ENCODE measurements at places on chromosomes 16 and 17.
A peak's percentile ranks its signal among the peaks of the same experiment; 100 is the strongest.

DNA sequence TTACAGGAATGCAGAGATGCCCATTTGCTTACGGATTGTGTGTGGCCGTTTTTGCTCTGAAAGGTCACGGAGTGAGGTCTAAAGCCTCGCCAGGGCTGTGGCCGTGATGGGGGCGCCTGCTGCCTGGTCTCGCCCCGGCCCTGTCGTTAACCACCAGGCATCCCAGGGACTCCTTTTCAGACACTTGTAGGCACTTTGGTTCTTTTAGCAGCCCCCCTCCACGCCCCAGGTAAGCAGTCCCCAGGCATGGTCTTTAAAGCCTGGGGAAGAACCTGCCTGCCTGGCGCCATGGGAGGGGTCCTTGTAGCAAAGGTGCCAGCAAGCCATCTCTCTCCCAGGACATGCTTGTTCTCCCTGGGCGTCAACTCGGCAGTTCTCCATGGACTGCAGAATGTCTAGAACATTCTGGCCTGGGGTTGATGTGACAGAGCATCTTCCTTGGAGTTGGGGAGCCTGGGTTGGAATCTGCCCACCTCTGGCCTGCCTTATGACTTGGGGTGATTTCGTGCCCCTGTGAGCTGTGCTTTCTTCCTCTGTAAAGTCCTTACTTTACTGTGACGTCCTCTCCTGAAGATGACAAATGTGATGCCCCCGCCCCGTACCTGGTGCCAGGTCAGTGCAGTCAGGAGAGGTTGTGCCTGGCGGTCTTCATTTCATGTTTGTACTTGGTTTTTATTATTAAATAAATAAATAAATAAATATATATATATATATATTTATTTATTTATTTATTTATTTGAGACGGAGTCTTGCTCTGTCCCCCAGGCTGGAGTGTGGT is 5.4 kb downstream of the KCTD5 start:
- no peak for DNase-seq

- no peak for DNase-seq
These were observed 9.2 kb upstream of the GGT6 start for GRCh38 chr17:4569591-4569990.

- no peak for DNase-seq
These were observed 109.4 kb downstream of the RBFOX1 start for GRCh38 chr16:7442050-7442449.

DNA sequence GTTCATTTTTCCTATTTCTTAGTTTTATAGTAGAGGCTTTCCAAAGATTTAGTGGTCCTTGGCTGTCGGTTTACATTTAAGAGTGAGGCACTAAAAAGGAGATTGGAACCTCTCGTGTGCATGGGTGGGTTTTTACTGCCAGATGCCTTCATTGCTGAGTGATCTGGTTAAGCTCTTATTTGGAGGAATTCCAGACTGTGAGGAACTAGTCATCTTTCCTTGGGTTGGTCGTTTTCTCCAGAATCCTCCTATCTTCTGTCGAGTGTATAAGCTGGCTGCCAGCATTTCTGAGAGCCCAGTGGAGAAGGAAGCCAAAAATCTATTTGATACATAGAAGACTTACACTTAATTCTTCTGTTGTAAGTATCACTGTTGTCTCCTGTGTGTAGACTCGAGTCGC is 22.6 kb downstream of the IST1 start:
- DNase-seq: no peak

DNA sequence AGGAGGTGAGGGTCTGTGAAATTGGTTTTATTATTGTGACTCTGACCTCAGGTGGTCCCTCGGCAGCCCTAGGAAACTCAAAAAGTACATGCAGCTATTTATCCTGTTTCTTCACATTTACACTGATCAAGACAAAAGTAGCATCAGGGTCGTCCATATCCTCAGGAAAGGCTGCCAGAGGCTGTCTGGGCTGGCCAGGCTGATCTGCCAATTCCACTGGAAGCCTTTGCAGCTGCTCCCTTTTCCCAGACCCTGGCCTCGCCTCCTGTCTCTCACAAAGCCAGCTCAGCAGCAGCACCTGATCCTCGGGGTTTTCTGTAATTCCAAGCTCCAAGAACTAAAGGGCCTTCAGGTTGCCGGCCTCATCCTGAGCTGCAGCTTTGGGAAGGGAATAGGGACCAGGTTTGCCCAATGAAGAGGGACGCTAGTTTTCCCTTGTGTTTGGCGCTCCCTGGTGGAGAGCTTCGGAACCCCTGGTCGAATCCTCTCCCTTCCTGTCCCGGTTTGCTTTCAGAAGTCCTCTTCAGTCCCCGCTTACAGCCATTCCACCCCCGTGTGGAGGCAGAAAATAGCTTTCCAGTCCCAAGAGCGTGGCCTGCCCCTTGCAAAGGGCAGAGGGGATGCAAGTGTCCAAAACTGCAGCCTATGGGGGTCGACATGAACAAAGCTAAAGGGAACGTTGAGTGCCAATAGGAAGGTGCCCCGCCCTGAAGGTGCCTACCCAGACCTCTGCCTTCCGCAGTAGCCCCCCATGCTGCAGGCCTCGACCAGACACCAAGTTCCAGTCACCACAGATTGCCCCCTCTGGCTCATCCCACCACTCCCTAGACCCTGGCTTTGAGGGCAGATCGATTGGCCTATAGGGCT is 13.4 kb downstream of the MFSD6L start:
- DNase-seq: peak; percentile 50

GRCh38 chr17:44773140-44773539 is 14.4 kb downstream of the ADAM11 start:
- DNase-seq: no peak

GRCh38 chr16:89322321-89323119 is 105.0 kb downstream of the ZNF778 start:
- no peak for DNase-seq

DNA sequence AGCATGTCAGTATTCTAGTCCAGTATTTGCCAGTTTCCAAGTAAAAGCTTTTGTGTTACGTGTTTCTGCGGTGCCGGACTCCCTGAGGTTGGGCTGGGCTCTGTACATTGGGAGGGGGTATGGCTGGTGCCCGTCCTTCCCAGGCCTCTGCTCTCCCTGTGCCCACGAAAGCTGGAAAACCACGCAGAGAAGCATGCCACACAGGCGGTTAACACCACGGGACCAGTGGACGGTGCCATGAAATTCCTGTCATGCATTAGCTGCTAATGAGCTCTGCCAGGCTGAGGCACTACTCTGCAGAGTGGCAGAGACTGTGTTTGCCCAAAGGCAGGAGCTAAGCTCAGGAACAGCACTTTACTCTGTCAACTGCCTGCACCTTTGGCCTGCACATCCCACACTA is 8.1 kb downstream of the SMIM5 start:
- no peak for DNase-seq

DNA sequence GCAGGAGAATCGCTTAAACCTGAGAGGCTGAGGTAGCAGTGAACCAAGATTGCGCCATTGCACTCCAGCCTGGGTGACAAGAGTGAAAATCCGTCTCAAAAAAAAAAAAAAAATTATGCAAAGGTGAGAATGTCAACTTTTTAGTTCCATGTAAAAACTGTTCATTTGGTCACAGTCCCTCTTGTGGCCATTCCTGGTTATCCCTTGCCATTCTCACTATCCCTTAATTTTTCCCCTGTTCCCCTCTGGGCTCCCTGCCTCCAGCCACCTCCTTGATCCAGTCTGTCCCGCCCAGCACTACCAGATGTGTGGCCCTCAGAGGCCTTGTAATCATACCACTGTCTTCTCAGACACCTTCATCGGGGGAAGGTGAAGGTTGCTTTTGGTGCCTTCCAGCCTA is 23.4 kb downstream of the DCAF7 start:
- no peak for DNase-seq

- no peak for DNase-seq
These were observed 313.7 kb downstream of the SEC14L1 start for GRCh38 chr17:77454242-77455095.

- DNase-seq: no peak
These were observed 290.8 kb upstream of the HSBP1 start for GRCh38 chr16:83516931-83517330.

DNA sequence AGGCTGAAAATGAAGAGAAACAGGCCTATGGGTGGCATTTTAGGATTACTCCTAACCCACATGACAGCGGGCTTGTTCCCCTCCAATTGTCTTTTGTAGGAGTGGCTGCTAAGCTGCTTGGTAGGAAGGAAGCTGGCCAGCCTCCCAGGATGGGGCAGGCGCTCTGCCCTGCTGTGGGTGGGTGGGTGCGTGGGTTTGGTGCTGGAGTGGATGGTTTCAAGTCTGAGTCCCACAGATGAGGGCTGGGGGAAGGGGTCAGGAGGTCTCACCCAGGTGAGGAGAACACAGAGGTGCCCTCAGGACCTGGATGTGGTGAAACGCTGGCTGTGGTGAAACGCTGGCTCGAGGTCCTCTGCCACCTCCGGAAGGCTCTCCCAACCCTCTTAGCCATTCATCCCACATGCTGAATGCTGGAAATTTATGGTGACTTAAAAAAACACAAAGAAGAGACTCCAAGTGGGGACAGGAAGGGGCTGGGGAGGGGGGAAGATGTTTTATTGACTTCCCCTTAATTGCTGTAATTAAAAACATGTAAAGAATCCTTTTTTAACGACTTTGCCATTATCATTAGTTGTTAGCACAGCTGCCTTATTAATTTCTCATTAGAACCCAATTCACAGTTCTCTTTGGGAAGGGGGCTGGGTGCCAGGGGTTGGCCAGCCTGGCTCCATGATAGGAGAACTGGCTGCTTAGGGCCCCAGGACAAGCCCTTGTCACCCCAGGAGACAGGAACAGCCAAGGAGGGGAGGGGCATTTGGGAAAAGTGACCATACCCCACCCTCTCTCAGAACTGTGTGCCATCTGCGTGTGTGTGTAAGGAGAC is 153.5 kb upstream of the CDC42EP4 start:
- no peak for DNase-seq

- DNase-seq: no peak
These were observed 20.9 kb upstream of the MPRIP start for GRCh38 chr17:17021194-17021863.

- DNase-seq: no peak
These were observed 89.8 kb upstream of the GNAO1 start for GRCh38 chr16:56101480-56101879.

All from CD4-positive, alpha-beta T cell treated with Interleukin-21 for 1 hour (primary cell).